ENCODE measurements at places on chromosomes 5 and 9. TPM values are rescaled to one million over a fixed set of nuclear protein-coding genes. Genes with fewer than 3 reads are reported as not detected.

DNA sequence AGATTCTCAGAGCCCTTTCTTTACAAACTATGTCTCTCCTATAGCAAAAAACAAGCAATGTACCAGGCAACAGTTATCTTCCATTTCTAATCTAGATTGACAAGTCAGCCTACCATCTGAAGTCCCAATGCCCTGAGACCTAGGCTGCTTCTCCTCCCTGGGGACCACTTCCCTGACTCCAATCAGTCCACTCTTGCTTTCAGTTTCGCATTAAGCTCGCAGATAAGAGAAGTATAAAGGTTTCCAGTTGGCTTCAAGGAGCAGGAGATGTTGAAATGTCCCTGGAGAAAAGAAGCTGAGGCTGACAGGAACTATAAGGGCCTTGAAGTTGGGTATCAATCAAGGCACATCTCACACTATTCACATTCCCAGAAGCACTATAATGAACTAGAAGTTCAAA lies 32.3 kb downstream of the ERP44 start:
- no peak for DNase-seq

GRCh38 chr5:138033386-138033808 lies 518 bp upstream of the FAM13B start:
- no peak for DNase-seq

DNA sequence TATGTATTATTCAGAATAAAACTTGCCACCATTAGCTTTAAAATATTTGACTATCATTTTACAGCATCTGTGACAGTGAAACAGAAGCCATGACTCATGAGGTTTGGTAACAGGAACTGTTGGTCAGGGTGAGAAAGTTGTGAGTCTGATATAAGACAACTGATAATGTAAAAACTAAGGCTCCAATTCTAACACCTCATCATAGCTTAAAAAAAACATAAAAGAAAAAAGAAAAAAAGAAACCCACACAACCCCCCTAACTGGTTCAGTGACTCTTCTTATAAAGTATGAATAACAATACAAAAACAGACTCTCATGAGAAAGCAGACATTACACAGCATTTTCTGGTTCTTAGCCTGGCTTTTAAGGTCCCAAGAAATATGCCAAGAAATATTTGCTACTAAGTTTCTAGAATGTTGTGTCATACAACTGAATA lies 85.8 kb downstream of the MRPS27 start:
- no peak for DNase-seq

- DNase-seq: no peak
These were observed 104.8 kb upstream of the RAD23B start for GRCh38 chr9:107178293-107178692.

CARD6 gene
- polyA plus RNA-seq: 3.2 TPM

SPINK6 gene
- polyA plus RNA-seq: not detected
